Endothelial cell (in vitro differentiated cells): ENCODE measurements at places on chromosomes 2 and 18. TPM values are rescaled to one million over a fixed set of nuclear protein-coding genes. Genes with fewer than 3 reads are reported as not detected.
A peak's percentile ranks its signal among the peaks of the same experiment; 100 is the strongest.

The INHBB gene
- total RNA-seq, result 4.7 TPM

- DNase-seq, result no peak
These were observed 57.8 kb upstream of the KIF5C start for GRCh38 chr2:148817210-148817708.

The PJVK gene
- total RNA-seq, result 3.7 TPM

- no peak for DNase-seq
These were observed 765 bp upstream of the LHCGR start for GRCh38 chr2:48756289-48756688.

GRCh38 chr2:9232886-9233285 is 26.3 kb downstream of the ASAP2 start:
- DNase-seq, result no peak

DNA sequence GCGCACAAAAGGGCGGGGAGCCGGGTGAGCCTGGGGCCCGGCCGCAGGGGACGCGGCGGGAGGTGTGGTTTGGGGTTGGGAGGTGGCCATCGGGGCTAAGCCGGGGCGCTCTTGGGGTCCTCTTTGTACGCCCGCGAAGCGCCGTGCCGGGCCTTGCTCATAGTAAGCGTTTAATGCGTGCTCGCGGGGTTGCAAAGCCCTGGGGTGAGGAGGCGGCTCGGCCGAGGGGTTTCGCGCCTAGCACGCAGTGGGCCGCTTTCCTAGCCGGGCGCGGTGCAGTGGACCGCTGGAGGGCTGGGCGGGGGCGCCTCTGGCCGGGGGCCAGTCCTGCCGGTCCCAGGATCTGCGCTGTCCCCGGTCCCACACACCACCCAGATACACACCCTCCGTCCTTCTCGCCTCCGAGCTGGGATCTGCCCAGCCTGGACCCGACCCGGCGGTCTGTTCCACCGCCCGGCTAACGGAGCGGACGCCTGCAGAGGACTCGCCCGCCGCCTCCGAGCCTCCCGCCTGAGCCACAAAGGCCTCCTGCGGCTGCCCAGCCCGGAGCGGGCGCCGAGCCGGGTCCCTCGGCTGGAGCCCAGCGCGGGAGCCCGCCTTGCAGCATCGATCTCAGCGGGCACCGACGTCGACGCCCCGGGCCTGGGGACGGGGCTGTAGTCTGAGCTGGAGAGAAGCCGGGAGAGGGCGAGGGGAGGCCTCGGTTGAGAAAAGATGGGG is 564 bp downstream of the DPYSL5 start:
- DNase-seq, result peak; percentile 47

- no peak for DNase-seq
These were observed 54.6 kb upstream of the TXNDC2 start for GRCh38 chr18:9831036-9831722.
